ENCODE measurements at places on chromosomes 16 and 17.

- DNase-seq, result no peak
These were observed 39.7 kb upstream of the TBC1D3K start for GRCh38 chr17:37884516-37884915.

DNA sequence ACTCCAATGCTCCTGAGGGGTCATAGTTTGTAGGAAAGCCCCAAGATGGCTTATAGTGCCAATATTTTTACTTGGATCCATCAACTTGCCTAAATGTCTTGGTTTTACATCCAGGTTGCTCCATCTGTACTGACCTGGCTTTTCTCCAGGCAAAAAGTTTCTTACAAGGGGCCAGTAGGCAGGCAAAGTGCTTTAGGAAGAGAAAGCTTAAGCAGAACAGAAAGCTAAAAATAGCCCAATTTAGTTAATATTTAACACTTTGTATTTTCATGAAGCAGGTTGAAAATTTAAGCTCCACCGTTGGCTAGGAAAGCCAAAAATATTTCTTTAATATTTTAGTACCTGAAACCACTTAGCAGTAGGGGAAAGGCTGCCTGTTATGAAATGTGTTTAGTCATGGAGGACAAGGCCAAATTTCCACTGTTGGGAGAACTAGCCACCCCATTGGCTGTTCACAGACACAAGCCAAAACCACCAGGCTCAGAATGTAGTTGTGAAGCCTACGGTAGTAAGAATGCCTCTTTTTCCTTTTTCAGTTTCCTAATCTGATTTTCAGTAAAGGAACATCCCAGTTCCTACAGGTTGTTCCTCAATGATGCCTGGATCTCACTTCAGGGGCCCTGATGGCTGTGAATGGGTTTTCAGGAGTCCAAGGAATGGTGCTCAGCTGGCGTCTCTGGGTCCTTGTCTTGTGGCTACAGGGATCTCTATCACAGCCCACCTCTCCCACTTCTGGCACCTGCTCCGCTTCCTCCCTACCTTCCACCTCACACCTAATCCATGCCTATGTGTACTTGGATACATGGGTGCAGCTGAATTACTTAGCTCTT is 324.8 kb downstream of the PMP22 start:
- DNase-seq, result no peak

- no peak for DNase-seq
These were observed 1.0 kb downstream of the HOXB5 start for GRCh38 chr17:48592577-48592976.

DNA sequence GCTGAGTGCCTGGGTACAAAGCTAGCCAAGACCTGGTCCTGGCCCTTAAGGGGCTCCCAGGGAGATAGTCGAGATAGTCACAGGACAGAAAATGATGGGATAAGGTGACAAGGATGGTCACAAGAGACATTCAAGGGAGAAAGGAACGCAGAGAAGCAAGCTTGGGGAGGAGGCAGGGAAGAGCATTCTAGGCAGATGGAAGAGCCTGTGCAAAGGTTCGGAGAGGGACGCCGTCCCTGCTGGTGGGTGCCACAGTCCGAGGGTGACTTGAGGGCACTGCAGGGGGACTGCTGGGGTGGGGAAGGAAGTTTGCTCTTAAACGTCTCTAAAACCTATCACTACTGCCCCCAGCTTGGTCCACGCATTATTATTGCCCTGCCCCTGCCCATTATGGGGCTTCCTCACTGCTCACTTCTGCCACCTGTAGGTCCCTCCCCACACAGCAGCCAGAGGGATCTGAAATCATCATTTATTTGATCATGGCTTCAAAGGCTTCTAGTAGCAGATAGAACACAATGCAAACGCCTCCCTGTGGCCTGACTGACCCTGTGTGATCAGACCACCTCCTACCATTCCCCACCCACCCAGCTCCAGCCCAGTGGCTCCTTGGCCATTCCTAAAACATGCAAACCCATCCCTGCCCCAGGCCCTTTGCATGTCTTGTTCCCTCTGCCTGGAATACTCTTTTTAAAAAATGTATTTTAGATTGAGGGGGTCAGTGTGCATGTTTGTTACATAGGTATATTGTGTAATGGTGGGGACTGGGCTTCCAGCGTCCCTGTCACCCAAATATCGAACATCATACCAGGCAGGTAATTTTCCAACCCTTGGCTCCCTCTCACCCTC is 60.3 kb downstream of the RMI2 start:
- no peak for DNase-seq

- no peak for DNase-seq
These were observed 13.3 kb upstream of the WNT3 start for GRCh38 chr17:46831573-46832330.

- DNase-seq, result no peak
These were observed 5.4 kb downstream of the DVL2 start for GRCh38 chr17:7228920-7229319.

DNA sequence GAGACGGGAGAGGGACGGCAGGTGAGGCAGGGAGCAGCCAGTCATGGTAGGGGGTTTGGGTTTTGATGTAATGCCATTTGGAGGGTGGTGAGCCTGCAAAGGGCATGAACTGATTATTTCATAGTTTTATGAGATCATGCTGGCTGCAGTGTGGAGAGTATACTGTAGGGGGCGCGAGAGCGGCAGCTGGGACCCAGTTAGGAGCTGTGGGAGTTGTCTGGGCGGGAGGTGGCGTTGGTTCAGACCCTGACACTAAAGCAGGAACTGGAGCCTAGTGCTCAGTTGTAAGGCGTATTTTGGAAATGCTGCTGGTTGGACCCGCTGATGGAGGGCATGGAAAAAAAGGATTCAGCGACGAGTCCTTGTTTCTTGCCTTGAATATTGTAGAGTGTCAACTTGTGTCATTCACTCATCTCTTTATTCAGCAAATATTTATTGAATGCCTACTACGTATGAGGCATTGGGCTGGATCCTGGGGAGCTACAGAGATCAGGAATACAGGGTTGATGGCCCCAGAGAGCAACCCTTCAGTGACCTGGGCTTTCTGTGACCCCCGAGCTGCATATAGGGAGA is 23.7 kb upstream of the KDM8 start:
- DNase-seq, result peak; percentile 62

GRCh38 chr17:73991260-73991659 is 212.2 kb upstream of the RPL38 start:
- DNase-seq, result no peak

DNA sequence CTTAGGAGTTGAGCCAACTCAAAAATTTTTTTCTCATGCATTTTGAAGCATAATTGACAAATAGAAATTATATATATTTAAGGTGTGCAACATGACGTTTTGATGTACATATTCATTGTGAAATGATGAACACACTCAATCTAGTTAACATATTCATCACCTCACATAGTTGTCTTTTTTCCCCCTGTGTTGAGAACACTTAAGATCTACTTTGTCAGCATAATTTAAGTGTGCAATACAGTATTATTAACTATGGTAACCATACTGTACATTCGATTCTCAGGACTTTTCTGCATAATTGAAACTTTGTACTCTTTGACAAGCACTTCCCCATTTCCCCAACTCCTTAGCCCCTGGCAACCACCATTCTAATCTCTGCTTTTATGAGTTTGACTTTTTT is 192.2 kb upstream of the ZKSCAN2 start:
- DNase-seq, result no peak

- DNase-seq, result peak; percentile 76
These were observed 2.8 kb downstream of the FN3K start for GRCh38 chr17:82737967-82738877.

- DNase-seq, result no peak
These were observed 8.5 kb downstream of the RHBDL3 start for GRCh38 chr17:32274101-32274500.

GRCh38 chr17:59914274-59914854 is 21.4 kb downstream of the RPS6KB1 start:
- peak; percentile 12 for DNase-seq

- DNase-seq, result no peak
These were observed 27.5 kb upstream of the NPTX1 start for GRCh38 chr17:80503921-80504320.

- DNase-seq, result no peak
These were observed 19.1 kb upstream of the GSG1L start for GRCh38 chr16:28082624-28083023.

DNA sequence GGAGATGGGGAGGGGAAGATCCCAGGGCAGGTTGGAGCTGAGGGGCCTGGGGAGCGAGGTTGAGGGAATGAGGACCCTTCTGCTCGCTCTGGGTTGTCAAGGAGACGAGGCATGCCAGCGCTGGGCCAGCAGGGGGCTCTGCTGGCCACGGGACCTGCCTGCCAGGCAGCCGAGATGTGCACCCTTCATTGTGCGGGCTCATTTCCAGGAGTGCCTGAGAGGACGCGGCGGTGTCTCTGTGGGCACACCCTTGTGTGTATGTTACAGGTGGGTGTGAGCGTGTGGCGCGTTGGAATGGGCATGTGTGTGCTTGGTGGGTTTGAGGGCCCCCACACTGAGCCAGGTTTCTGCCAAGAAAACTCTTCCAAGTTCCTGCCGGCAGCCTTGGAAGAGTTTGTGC is 15.9 kb downstream of the ARHGAP23 start:
- DNase-seq, result no peak

DNA sequence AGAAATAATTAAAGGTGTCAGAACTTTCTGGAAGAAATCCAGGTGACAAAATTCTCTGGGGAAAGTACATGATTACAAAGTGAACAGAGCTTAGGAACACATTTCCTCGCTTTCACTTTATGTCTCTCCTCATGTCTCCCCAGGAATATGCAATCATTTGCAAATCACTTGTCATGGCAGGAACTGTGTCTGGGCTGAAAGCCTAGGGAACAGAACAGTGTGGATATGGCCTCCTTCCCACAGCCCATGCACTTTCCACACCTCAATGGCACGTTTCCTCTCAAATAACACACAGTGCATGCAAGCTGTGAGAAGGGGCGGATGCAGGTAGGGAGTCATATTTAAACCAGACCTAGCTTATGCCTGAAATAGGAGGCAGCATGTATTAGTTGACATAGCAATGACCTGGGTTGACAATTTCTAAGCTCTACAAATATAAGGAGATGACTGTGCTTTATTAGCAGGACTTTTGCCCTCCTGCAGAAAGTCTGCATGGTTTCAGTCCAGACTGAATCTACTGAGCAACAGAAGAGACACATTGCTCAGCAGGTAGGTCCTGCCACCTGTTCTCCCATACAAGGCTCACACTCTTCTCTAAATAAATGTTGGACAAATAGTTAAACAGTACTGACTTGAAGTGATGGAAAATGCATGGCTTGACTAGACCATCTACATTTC is 236.0 kb upstream of the ELAC2 start:
- DNase-seq, result no peak

GRCh38 chr17:27306276-27306835 is 12.4 kb downstream of the WSB1 start:
- no peak for DNase-seq

DNA sequence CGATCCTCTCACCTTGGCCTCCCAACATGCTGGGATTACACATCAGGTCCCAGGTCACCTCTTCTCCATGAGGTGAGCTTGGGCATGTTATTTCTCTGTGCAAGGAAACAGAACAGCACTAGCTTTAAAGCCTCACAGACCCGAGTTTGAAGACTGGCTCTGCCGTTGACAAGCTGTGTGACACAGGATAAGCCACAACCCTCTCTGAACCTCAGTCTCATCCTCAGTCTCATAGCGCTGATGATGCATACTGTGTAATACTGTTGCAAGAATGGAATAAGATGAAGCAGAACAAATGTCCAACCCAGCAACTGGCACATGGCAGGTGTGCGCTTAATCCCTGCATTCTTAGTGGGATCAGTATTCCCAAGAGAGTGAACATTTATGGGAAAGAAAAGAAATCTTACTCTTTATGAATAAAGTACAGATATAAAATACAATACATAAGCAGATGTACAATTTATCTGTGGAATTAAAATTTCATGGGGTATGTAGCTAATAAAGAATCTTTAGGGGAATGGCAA is 43.5 kb downstream of the ABAT start:
- DNase-seq, result no peak

DNA sequence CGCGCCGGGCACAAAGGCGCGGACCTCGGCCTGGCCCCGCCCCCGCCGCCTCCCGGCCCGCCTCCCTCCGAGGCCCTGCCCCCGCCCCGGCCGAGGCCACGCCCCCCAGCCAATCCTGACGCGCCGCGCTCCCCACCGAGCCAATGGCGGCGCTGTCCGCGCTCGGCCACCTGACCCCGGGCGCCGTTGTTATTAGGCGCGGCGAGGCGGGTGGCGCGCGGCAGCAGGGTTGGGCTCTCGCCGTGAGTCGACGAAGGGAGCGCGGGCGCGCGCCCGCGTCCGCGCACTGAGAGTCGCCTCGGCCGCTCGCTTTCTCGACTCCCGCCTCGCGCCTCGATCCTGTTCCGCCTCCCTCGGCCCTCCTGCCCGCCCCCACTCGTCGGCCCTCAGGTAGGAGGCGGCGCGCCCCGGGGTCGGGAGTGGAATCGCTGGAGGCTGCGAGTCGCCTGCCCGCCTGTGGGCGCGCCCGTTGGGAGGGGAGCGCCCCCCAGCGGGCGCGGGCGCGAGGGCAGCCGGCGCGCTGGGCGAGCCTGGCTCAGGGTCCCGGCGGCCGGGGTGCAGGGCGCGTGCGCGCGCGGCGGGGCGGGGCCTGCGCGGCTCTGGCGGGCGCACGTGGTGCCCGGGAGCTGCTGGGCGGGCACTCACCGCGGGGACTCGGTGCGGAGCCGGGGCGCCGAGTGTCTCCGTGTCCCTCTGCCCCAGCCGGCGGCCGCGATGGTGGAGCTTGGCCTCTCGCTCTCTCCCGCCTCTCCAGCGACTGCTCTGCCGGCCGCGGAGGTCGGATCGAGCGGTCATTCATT is 405 bp upstream of the CBLN1 start:
- peak; percentile 9 for DNase-seq

GRCh38 chr16:86729686-86730085 is 151.3 kb downstream of the FOXL1 start:
- no peak for DNase-seq

GRCh38 chr16:17552351-17552750 is 81.6 kb upstream of the XYLT1 start:
- DNase-seq, result no peak

DNA sequence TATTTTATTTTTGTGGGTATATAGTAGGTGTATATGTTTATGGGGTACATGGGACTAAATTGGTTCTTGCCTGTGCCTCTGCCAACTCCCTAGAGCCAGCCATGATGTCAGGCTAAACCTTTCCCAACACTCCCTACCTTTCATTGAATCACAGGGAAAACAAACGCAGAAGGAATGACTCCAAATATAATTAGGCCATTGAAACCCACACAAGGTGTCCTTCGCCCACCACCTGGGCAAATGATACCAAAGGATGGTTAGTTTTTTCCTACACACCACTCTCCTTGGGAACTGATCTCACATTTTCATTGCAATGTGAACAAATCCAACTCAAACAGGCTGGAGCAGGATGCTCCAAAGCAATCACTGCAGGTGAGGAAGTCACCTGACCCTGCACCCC is 27.5 kb downstream of the WSB1 start:
- DNase-seq, result no peak

- no peak for DNase-seq
These were observed 25.5 kb upstream of the CBLN1 start for GRCh38 chr16:49307176-49307575.
